ENCODE measurements at places on chromosomes 7 and 10.

- no peak for DNase-seq
These were observed 7.7 kb upstream of the GSTO1 start for GRCh38 chr10:104246976-104247375.

GRCh38 chr7:36232971-36233550, 80.0 kb downstream of the EEPD1 start:
- no peak for DNase-seq

DNA sequence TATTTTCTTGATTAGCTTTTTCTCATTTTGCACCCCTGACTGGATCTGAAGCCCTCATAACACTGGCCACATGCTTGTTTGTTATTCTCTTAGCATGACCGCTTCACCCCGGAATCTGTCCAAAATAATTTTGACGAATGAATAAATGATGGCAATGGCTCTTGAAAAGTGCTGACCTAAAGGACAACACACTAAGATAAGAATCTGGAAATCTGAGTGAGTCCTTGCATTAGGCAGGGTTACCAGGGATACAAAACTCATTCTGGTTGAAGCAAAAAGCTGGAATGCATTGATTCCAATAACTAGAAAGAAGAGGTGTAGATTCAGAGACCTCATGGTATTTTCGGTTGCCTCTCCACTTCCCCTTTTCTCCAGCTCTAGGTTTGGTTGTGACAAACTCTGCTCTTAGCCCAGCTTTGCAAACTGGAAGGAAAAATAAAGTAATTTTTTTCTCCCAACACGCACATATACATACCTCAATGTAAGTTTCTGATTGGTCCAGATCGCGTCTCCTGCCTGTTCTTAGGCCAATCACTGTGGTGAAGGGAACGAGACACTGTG, 157.4 kb downstream of the SKIDA1 start:
- no peak for DNase-seq

DNA sequence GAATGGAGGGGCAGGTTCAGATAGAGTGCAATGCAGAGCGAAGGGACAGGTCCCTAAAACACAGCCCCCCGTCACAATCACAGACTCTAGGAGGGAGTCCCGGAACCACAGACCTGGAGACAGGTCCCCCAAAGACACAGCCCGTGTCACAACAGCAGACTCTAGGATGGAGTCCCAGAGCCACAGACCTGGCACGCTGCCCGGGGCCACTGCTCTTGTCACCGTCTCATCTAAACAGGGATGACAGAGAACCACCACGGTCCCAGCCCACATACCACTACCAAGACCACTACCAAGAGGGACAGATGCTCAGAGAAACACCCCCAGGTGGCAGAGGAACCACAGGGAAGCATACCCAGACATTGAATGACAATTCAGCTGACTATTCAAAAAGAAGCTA, 183.9 kb downstream of the TCERG1L start:
- no peak for DNase-seq

DNA sequence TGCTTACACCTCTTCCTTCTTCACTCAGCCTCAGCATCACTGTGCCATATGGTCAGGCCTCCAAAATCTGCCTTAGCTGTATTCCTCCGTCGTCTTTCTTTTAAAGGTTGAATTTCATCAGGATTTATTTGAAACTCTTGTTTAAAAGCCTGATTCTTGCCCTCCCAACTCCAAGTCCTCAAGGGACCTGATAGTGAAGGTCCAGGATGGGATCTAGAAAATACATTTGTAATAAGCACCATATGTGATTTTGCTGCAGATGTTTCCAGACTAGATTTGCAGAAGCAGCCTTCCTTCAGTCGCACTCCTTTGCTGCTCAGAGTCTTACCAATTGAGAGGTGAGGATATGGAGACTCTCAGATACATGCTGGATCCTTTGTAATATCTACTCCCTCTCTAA, 101.0 kb upstream of the ANKRD1 start:
- DNase-seq, result no peak

DNA sequence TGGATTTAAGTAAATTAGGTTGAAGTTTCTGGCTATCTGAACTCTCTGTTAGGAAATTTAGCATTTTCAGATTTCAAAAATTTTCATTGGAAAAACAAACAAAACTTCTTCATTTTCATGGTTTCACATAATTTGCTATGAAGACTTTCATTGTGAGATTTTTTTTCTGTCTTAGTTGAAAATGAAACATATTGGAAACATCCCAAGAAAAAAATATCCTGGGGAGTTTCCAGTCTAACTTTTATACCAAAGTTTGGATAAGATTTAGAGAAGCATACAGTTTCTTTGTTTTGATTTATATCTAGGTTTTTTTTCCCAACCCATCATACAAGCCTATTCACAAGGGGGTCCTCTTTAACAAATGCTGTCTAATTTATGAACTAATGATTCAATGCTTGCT, 300.5 kb upstream of the SEMA3A start:
- DNase-seq, result no peak

- no peak for DNase-seq
These were observed 18.4 kb upstream of the GIMAP8 start for GRCh38 chr7:150431839-150432658.

- no peak for DNase-seq
These were observed 290.7 kb upstream of the KIAA1217 start for GRCh38 chr10:23918090-23918723.

GRCh38 chr7:28389504-28390395, 22.6 kb upstream of the CREB5 start:
- no peak for DNase-seq

DNA sequence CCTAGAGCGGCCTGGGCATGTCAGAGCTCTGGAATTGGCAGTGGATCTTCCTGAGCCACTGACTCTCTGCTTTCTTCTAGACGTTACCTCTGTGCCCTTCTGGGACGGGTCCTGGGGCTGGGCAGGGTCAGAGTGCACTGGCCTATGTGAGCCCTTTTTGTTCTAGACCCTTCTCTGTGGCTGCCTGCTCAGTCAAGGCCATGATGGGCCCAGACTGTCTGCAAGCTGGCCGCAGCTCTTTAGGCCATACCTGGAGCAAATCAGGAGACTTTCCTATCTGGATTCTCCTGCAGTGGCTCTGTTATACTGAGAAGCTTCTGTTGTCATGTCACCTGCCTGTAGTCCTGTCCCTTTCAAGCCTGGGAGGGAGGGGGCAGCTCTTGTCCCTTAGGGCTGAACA, 70.1 kb downstream of the ADCY1 start:
- DNase-seq, result no peak

- DNase-seq, result no peak
These were observed 163.7 kb downstream of the SEMA3D start for GRCh38 chr7:85023066-85023712.

- DNase-seq, result no peak
These were observed 119.3 kb downstream of the CALN1 start for GRCh38 chr7:72292794-72293193.

DNA sequence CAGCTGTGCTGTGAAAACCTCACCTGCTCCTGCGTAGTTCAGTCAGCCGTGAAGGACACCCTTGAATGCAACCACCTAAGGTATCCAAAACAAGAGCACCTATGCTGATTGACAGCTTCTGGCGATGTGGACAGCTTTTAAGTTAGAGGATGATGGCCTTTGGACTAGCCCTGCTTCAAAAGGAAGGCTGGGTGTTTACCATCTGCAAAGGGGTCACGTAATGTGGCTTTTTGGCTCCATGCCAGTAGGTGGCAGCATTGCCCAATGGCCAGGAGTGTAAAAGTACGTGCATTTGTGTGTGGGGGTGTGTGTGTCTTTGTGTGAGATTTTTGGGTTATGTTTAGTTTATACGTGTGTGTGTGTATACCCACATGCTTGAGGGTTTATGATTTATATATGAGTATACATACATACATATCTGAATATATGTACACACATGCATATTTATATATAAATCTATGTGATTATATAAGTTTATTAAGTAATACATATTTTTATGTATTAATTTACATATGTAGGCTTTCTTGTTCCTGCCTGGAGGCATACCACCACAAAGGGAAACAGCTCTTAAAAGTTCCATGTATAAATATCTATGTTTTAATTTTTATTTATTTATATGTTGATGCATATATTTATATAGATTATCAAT, 236.3 kb upstream of the ANKRD30A start:
- DNase-seq, result no peak

DNA sequence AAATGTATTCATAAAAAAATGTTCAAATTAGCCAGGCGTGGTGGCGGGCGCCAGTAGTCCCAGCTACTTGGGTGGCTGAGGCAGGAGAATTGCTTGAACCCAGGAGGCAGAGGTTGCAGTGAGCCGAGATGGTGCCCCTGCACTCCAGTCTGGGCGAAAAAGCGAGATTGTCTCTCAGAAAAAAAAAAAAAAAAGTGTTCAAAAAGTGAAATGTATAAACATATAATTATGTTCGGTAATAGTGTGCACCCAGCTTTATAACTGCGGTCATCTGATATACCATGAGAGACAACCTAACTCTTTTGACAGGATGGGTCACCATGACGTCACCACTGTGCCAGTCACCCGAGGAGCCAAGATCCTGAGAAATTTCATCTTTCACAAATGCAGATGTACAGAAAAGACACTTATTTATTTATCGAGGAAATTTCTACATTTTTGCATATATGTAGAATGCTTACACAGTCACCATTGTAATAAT, 594 bp upstream of the RP9 start:
- DNase-seq, result no peak

DNA sequence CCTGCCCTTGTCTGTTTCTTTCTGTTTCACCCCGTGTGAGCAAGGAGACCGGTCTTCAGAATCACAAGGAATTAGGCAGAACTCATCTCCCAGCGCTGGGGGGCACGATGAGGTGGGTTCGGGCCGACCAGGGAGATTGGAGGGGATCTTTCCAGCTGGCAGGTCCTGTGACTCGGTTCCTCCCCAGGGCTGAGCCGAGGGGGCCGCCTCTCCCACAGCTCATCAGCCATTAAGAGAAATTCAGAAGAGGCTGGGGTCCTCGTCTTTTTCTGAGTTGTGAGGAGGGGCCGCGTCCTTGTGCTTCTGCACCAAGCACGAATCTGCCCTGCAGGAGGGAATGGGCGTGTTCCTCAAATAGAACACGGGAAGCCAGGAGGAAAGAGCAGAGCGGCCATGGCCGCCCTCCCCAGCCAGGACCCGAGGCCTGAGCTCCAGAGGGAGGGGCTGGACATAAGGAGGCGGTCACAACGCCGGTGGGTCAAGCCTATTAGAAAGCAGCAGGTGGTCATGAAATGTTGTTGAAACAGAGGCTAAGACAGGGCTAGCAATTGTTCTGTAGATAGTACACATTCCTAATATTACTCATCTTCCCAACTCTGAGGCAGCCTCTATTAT, 125.3 kb downstream of the ADARB2 start:
- no peak for DNase-seq

DNA sequence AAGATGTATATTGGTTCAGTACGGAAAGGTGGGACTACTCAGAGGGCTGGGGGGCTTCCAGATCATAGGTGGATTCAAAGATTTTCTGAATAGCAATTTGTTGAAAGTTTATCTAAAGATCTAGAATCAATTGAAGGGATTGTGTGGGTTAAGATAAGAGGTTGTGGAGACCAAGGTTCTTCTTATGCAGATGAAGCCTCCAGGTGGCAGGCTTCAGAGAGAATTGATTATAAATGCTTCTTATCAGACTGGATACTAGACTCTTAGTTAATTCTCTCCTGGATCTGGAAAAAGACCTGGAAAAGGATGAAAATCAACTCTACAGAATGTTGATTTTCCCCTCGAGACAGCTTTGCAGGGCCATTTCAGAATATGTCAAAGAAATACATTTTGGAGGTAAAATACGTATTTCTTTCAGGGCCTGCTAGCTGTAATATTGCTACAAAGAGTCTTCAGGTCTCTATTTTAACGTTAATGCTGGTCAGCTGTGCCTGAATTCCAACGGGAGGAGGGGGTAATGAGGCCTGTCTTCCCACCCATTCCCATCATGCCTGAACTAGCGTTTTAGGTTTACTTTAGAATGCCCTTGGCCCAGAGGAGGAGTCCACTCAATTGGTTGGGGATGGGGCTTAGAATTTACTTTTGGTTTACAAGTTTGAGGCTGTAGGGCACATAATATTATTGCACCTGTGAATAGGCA, 12.8 kb upstream of the GPR15LG start:
- no peak for DNase-seq

- no peak for DNase-seq
These were observed 237.5 kb upstream of the HPS1 start for GRCh38 chr10:98684019-98684899.

GRCh38 chr7:135428879-135429278, 81.0 kb downstream of the CNOT4 start:
- DNase-seq, result no peak

GRCh38 chr7:91285696-91286355, 21.6 kb downstream of the FZD1 start:
- DNase-seq, result no peak

- no peak for DNase-seq
These were observed 24.3 kb downstream of the GRID2IP start for GRCh38 chr7:6526997-6527378.

- no peak for DNase-seq
These were observed 11.9 kb upstream of the ZMIZ1 start for GRCh38 chr10:79056736-79057391.

DNA sequence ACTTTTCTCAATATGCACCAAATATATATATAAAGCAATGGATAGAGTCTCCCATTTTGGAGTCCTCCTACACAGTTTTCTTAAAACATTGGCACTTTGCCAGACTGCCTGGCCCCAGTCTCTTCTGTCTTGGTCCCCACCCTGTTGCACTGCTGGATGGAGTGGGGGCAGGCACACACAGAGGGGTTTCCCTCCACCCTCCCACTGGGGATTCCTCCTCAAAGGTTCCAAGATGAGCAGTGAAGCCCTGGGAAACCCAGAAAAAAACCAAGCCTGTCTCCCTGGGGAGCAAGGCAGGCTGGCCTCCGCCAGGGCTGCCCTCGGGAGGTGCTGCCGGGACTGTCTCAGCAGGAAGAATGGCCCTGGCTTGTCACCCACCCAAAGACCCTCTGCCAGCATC, 68.0 kb downstream of the SH3PXD2A start:
- DNase-seq, result no peak

DNA sequence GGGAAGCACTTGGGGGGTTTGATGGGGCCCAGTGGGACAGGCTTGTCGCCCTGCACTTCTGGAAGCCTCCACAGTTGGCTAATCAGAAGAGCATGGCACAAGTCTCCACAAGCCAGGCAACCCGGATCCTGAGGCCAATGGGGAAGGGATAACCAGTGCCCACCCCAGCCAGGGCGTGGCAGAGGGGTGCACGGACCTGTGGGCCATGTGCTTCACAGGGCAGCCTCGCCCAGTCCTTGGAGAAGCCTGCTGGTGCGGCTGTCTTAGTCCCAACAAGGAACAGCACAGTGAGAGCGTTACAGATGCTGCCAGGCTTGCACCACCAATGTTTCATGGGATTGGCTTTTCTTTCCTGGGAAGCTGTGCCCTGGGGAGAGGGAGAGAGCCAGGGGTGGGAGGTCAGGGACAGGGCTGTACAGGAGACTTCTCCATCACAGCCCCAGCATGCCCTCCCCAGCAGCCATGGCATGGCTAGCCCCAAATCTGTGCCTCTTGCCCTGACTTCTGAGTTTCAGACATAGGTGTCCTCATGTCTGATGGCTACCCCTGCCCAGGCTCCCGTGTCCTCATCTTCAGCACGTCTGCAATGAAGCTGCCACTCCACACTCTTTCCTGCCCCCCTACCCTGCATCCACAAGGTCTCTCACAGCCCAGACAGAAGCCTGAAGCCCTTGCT, 116.0 kb downstream of the PTPN20 start:
- DNase-seq, result no peak
